NCI-H446 (cell line): ENCODE measurements at places on chromosomes 6 and 20.

DNA sequence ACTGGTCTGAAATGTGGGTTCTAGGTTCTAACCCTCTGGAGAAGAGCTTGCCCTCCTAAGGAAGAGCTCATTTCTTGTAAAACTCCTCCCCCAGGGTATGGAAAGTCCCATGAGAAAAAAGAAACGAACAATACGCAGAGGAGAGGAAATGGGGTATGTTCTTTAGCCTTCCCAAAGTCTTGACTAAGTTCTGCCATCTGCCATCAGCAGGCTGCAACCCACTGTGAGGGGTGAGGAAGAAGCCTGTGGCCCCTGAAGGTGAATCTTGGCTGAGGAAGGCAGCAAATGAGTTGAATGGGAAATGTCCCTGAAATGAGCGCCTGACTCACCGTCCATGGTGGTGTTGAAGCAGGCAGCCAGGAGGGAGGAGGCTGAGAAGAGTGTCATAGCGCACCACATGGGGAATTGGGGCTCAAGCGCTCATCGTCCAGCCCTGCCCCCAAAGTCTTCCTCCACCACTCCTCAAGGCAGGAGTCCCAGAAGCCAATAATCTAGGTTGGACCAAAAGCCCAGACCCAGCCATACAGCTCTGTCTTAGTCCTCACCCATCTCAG lies 10.4 kb upstream of the MATN4 start:
- no peak for DNase-seq

DNA sequence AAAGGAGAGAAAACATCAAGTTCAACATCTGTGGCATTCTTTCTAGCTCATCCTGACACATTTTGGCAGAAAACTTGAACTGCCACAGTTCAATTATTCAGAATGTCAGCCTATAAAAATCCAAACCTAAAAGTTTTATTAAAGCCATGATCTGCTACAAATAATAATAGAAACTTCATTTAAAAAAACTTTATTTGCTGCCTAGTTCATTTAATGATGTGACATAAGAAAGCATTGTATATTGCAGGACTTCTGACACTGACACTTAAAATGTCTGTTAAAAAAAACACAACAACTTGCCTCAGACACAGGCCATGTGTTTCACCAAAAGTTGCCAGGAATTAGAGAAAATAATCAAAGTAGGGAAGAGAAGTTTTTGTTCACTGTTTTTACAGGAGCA lies 88.3 kb upstream of the HTR1E start:
- no peak for DNase-seq

DNA sequence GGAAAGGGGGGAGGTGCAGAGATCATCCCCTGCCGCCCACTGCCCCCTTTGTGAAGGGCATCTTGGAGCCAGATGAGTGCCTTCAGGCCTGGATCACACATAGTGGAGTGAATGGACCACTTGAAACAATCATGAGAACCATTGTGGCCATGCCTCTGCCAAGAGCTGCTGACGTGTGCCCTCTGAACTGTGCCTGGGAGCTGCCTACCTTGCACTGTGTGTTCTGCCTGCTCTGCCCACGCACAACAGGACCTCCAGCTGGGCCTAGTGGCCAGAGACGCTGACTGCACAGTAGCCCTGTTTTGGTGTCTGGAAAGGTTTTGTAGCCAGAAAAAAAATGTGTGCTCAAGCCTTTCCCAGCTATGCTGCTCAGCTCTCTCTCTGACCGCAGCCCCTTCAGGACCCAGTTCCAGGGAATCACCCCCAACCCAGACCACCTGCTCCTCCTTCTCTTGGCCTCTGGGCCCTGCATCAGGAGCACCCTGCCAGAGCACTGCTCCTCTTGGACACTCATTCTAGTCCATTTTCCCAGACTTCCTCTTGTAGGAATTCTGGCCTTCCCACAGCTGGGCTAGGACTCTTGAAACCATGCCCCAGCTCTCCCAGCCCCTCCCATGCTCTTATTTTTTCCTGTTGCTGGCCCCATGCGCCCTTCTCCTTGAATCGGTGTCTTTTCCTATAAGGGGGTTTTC lies 1.6 kb upstream of the ADIG start:
- DNase-seq, result no peak

- no peak for DNase-seq
These were observed 569.2 kb upstream of the AGPAT4 start for GRCh38 chr6:161843066-161843465.

GRCh38 chr6:27294409-27294808 lies 17.7 kb downstream of the POM121L2 start:
- no peak for DNase-seq

DNA sequence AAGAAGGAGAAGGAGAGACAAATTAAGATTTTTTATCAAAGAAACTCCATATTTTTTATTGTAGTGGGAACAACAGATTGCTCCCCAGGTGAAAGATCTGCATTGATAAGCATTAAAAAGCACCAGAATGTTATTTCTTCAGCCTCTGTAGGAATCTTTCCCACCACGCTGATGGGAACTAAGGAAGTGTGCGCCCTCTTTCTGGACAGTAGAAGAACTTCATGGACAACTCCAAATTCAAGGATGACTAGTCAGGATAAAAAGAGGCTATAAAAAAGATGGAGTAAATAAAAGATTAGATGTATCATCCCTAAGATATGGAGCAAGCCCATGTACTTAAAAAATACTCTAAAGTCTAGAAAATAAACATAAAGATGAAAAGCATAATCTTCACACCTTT lies 45.8 kb upstream of the PAK5 start:
- no peak for DNase-seq

DNA sequence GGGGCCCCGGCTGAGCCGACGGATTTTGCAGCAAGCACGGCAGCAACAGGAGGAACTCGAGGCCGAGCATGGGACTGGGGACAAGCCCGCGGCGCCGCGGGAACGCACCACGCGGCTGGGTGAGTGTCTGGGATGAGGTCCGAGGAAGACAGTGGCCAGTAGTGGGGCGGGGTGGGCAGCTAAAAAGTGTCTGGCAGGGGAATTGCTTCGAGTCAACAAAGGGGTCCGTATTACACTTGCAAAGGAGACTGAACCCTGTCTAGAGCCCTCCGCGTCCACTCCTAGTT lies 356 bp downstream of the BYSL start:
- no peak for DNase-seq

GRCh38 chr6:127468936-127469335 lies 9.7 kb upstream of the KIAA0408 start:
- no peak for DNase-seq

DNA sequence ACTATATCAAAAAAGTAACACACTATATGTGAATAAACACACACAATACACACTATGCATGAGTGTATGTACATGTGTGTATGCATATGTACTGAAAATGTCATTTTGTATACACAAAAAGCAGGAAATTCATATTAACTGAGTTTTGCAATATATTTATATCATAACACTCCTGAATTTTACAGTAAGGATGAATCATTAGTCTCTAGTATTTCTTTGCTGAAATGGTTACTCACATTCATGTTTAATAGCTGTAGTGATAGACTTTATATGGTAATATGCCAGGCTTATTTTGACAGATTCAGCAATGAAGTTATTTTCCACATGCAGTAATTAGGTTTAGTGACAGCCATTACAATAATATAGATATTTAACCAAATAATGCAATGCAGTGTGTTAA lies 1216.2 kb upstream of the CITED2 start:
- DNase-seq, result no peak

GRCh38 chr6:134787261-134787877 lies 162.5 kb downstream of the ALDH8A1 start:
- DNase-seq, result no peak

DNA sequence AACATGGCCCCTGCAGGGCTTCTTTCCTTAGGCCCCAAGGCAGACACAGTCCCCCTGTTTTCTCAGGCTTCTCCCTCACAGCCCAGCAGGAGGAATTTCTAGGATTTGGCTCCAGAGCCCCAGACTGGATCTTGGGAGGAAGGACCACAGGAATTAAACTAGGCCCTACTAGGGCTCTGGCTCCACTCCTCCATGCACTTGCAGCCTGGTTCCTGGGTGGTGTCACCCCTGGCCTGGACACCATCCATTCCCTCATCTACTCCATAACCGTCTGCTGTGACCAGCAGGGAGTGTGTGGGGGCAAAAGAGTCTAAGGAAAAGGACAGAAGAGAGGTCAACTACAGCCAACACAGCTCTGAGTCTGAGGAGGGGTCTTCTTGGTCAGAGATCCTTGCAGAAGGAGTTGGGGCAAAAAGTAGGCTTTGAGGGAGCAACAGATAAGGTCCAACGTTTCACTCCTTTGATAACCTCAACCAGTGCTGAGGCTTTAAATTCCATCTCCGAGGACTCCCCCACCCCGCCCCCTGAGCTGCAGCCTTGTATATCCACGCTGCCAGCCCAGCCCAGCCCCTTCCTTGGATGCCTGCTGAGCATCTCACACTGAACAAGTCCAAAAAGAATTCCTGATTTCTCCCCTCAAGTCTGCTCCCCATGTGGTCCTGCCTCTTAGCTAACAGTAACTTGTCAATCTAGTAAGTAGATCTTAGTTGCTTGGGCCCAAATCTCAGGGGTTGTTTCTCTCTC lies 27.9 kb upstream of the SPDEF start:
- DNase-seq, result no peak

DNA sequence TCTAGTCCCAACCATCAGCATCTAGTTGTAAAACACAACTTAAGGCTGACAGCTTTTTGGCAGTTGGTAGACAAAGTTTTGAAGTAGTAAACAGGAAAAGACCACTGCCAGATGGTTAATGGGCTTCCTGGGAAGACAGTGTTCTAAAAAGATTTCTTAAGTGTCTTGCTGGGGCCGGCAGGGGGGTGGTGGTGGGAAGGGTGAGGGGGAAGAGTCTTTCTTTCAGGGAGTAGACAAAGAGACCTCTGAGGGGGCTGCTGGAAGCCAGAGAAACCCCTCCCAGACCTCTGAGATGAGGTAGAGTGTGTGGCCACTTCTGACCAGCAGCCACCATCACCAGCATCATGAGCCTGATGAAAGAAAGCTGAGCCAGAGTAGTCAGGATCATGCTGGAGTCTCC lies 784.9 kb downstream of the TENT5A start:
- DNase-seq, result no peak

DNA sequence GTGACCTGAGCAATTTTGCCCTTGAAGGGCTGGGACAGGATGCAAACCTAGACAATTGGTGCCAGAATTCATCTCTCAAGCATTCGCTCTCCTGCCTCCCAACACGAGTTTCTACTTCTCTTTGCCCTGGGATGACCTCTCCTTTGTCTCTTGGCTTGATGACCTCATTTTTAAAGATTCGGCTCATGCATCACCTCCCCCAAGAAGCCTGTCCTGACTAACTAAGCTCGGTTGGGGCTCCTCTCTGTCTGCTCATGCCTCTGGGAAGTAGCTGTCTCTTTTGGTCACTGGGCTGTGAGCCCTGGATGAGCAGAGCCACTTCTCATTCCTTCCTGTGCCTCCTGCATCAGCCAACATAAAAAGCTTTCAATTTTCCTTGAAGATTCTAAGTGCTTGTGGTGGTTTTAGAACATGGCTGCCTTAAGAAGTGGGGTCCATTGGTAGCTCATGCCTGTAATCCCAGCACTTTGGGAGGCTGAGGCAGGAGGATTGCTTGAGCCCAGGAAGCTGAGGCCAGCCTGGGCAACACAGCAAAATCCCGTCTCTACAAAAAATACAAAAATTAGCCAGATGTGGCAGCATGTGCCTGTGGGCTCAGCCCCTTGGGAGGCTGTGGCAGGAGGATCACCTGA lies 11.1 kb upstream of the TCF15 start:
- DNase-seq, result no peak

GRCh38 chr6:109008537-109009235 lies 86.0 kb downstream of the SESN1 start:
- DNase-seq, result no peak

- DNase-seq, result no peak
These were observed 133.0 kb downstream of the GPX5 start for GRCh38 chr6:28658475-28659249.

GRCh38 chr6:109396046-109396718 lies 13.9 kb upstream of the CD164 start:
- no peak for DNase-seq
